G401 (cell line): ENCODE measurements at places on chromosomes 6 and 20. TPM values are rescaled to one million over a fixed set of nuclear protein-coding genes. Genes with fewer than 3 reads are reported as not detected.

DNA sequence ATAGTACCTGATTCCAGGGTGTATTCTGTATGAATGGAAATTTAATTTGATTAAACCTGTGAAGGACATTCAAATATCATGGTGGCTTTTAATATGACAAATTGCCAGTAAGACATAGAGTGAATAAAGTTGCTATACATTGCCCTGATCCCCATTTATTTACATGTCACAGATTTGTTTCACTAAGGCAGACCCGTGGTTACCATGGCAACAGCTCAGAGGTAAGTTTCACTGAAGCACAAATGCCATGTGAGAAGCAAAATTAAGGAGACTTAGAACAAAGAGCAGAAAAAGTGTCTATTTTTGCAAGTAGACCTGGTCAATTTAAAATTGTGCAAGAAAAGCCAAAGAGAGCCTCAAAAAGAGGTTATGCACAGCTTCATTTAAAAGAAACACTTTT, 63.7 kb downstream of the PXDC1 start:
- peak; percentile 5 for DNase-seq

The PKIG gene
- total RNA-seq, result 37.1 and 69.0 TPM in 2 replicates

DNA sequence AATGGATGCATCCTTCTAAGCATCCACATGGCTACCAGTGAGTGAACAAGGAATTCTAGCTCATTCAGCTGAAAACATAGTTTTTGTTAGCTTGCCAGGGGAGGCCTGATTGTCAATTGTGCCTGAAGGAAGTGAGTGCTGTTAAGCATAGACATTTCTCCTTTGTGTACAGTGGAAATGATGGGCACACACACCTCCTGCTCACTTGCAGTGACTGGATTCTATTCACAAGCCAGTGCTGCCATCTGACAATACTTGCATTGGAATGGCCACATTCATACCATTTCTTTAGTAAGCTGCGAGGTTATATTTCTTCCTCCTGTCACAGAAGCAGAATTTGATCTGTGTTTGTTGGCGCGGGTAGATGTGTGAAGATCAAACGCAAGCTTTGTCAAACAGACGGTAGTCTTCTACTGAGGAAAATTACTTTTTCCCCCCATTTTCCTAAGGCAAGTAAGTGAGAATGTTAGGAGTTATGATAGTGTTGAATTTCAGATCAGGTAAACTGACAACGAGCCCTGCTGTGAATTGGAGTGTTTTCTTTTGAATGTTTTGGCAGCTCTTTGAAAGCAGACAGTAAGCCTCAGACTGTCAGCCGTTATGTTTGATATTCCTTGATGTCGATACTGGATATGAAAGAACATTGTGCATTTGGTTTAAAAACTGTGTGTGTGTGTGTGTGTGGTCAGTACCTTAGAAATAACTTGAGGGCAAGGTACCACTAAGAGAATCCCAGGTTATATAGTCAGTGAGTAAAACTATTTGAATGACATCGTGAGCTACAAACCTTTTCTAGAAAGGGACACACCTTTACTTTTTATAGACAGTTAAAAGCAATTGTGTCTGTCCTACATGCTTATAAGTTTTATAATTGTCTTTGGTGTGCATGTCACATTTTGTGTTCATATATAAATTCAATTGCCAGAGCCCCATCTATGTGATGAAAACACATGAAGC, 84.2 kb upstream of the BMP2 start:
- DNase-seq, result no peak

- no peak for DNase-seq
Observed at GRCh38 chr6:41425511-41425910, 90.1 kb downstream of the NCR2 start.

DNA sequence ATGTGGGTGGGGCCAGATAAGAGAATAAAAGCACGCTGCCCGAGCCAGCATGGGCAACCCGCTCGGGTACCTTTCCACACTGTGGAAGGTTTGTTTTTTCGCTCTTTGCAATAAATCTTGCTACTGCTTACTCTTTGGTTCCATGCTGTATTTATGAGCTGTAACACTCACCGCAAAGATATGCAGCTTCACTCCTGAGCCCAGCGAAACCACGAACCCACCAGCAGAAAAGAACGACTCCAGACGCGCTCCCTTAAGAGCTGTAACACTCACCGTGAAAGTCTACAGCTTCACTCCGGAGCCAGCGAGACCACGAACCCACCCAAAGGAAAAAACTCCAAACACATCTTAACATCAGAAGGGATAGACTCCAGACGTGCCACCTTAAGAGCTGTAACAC, 76.7 kb downstream of the TFAP2A start:
- DNase-seq, result no peak

GRCh38 chr20:40738976-40739375, 49.9 kb upstream of the MAFB start:
- DNase-seq, result no peak

- peak; percentile 19 for DNase-seq
Observed at GRCh38 chr20:2742934-2743559, 50.5 kb downstream of the EBF4 start.

DNA sequence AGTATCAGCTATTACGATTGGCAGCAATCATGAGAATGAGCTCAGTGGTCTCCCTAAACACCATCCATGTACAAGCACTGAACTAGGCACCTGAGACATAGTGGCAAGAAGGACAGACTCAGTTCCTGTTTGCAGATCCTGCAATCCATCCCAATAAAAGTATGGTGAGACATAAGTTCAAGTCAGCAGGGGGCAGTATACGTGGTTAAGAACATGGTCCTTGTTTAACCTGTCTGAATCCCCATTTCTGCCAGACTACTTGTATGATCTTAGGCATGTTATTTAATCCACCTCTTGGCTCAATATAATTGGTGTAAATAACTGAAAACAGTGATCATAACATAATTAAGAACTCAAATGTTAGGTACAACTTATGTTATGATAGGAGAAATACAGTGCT, 33.2 kb upstream of the PNISR start:
- no peak for DNase-seq

GRCh38 chr6:12698298-12698697, 18.3 kb upstream of the PHACTR1 start:
- DNase-seq, result no peak

GRCh38 chr6:130467146-130468050, 101.6 kb downstream of the TMEM200A start:
- DNase-seq, result no peak

GRCh38 chr6:20447157-20447556, 45.5 kb downstream of the E2F3 start:
- no peak for DNase-seq

DNA sequence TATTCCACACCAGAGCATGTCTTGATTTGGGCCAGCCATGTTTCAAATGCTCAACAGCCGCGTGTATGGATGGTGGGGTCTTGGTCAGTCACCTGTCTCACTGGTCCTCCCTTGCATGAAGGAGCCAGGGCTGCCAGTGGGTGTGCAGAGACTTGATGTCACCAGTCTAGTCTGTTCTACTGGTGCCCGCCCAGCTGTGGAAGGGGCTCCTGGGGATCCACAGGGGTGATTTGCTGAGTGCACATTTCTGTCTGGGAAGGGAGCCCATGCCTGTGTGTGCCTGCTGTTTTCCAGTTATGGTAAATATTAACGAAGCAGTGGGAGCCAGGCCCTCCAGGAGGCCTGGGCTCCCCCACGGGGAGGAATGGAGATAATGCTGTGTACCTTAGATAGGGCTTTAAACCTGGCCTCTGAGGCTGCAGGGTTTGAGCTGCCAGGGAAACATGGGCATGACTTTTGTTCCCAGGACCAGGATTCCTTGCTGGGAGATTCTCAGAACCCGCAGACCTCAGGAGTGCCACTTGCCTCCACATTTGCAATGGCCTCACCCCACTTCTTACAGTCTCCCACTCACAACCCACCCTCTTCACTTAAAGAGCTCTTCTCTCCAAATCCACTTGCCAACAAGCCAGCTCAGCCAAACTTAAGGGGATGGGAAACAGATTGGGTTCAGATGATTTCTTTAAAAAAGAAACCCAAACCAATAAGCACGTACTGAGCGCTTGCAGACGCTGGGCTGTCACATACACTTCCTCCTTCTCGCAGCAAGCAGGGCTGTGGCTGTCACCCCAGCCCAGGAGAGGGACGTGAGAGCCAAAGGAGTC, 54.1 kb downstream of the VEGFA start:
- DNase-seq, result no peak
